ENCODE measurements at places on chromosomes 16 and 17.

DNA sequence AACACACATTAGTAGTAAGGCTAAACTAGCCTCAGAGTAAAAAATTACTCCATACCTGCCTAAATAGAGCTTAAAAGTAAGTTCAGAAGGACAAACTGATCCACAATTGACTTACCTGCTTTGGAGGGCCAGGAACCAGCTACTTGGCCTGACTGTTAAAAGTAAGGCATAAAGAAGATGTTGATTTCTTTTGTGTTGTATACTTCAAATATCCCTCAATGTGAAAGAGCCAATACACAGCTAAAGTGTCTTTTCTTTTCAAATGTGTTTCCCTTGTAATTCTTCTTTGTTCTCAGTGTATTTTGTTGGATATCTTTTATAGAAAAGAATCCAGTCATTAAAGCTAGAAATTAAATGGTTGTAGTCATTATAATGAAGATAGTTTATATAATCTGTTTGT, 171.1 kb downstream of the TANC2 start:
- no peak for DNase-seq

- DNase-seq = no peak
Observed at GRCh38 chr17:18262111-18262510, 1.6 kb downstream of the MIEF2 start.

- no peak for DNase-seq
Observed at GRCh38 chr17:29583324-29584248, 5.9 kb downstream of the GIT1 start.

- DNase-seq = no peak
Observed at GRCh38 chr16:11949527-11949926, 7.7 kb upstream of the NPIPB2 start.

- no peak for DNase-seq
Observed at GRCh38 chr16:2436110-2436509, 6.9 kb downstream of the CCNF start.

DNA sequence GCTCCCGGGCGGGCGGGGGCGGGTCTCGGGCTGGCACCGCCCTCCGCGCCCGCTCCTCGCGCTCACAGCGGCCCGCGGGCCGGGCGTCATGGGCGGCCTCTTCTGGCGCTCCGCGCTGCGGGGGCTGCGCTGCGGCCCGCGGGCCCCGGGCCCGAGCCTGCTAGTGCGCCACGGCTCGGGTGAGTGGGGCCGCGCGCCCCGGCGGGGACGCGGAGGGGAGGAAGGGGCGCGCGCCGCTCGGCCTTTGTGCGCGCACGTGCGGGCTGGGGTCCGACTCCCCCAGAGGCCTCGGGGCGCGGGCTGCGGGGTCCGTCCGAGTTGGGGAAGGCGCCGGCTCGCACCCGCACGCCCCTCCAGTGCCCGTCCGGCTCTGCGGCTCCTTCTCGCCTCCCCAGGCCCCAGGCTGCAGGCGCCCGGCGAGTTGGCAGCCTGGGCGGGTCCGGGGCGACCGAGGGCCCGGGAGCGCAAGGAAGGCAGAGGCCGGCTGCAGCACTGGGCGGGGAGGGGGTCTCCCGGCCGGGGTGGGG, at the start of gene NME4:
Gene NME4 (plus strand): TSS at position 65 of the 527 bp plus-strand sequence. CDS start 24 bp downstream, at position 89.
- DNase-seq = no peak

DNA sequence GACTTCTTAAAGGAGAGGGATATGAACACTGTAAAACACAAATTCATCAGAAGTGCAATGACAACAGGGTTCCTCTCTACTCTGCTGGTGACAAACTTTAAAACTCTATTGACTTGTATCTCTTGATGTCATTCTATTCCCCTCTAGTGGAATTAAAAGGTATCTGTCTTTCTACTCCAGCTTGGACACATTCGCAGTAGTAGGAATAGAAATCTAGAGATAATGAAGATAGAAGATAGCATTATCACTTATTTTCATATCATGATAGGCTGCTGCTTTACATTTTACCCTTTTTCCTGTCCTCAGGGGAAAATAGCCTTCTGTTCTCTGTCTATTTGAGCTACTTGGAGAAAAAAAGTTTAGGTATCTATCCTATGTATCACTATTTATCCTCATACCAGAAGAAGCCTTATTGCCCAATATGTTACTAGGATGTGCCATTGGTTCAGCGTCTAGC, 209.6 kb upstream of the CACNG5 start:
- no peak for DNase-seq

DNA sequence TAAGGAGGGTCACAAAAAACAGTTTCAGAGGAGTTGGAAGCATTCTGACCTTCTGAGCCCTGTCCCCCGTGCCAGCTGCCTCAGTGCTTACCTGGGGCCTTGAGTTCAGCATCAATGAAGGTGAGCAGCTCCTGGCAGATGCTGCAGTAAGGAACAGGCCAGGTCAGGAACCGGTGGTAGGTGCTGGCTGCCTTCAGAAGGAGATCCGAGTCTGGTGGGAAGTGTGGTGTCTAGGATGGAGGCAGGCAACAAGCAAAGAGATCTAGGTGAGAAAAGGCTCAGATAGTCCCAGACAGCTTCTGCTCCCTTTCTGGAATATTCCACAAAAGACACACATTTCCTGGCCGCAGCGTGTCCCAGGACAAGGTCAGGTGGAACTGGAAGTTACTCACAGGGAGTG, 37.2 kb upstream of the PIK3R6 start:
- no peak for DNase-seq

GRCh38 chr16:74275711-74276110, 20.9 kb upstream of the PSMD7 start:
- no peak for DNase-seq

DNA sequence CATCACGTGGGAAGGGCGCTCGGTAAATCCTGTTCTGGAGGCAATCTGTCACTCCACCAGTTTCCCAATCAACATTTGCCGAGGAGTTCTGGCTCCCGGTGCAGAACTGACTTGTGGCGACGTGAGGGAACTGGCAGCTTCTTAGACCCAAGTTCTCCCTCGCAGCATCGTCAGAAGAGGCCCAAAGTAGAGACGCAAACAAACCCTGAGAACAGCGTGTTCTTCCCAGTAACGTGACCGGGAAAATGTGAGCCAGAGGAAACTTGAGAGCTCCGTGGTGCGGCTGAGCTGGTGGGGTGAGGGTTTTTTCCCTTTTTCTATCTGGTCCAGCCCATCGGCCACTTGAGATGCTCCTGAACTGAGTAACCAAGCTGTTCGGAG, 158.9 kb upstream of the CACNG5 start:
- DNase-seq = no peak
